Hypothalamus (tissue), 51 donors: ENCODE measurements at places on chromosomes 2 and 18.

- no peak for DNase-seq
Measured at GRCh38 chr2:110873056-110873502, 140.7 kb downstream of the ACOXL start.

- DNase-seq: no peak
Measured at GRCh38 chr2:24365051-24365450, 4.7 kb upstream of the ITSN2 start.

GRCh38 chr2:33207151-33207740 lies 260.5 kb downstream of the LTBP1 start:
- no peak for DNase-seq

GRCh38 chr2:227134591-227134990 lies 29.4 kb downstream of the COL4A4 start:
- no peak for DNase-seq

DNA sequence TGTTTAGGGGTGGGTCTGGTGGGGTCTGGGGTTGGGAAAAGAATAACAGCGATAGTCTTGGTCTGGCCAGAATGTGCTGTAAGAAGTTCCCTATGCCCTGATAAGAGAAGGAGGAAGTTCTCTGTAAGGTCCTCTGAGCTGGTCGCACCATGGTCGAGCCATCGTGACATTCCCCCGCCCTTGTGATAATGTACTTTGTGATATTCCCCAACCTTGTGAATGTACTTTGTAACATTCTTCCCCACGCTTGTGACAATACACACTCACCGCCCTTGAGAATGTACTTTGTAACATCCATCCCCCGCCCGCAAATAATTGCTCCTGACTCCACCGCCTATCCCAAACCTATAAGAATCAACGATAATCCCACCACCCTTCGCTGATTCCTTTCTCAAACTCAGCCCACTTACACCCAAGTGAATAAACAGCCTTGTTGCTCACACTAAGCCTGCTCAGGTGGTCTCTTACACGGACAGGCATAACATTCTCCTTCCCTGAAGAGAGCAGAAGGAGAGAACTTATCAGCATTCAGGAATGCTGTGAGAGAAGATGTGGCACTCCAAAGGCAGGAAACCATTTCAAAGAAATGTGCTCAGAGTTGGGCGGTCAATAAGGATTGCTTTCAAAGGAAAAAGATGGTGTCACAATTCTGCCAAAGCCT lies 17.8 kb upstream of the DUSP19 start:
- DNase-seq: no peak

DNA sequence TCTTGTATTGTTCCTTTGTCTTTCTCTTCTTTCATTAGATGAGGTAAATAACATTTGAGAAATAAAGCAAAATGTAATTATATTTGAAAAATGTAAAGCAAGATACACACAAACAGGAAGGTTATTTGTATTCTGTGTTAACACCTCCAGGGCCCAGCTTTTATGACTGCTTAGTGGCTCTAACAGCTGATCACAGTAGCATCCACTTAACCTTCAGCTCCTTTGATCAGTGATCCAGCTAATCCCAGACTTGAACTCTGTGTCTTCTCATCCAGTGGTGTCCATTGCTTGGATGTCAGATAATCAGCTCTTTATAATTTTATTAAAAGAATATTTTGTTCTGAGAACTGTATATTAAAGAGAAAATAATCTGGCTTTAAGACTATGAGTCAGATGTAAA lies 44.5 kb downstream of the PSMD14 start:
- no peak for DNase-seq

GRCh38 chr18:30988440-30988839 lies 54.1 kb downstream of the DSC3 start:
- DNase-seq: no peak
